ENCODE measurements at places on chromosomes 1 and 21.
A peak's percentile ranks its signal among the peaks of the same experiment; 100 is the strongest.

DNA sequence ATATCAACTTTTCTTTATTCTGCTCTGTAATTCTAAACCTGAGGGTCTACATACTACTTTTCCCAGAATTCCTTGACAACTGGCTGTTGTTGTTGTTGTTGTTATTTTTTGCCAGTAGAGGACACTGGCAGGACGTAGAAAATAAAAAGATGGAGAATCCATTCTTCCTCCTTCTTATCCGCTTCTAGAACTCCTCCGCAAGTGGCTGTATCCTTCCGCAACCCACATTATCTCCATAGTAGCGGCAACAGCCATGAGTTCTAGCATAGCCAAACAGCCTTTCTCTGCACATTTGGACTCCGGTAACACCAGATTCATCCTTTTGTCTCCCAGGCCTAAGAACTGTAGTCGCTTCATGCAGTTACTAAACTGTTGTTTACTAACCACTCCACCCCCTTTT is 91.1 kb upstream of the CACHD1 start:
- peak; percentile 43 for DNase-seq

- peak; percentile 90 for DNase-seq
Observed at GRCh38 chr21:45427331-45428271, 22.6 kb downstream of the COL18A1 start.

GRCh38 chr1:85867189-85867588 is 159.0 kb upstream of the ZNHIT6 start:
- no peak for DNase-seq

- DNase-seq: peak; percentile 53
Observed at GRCh38 chr1:94039871-94040569, 80.9 kb downstream of the ABCA4 start.

DNA sequence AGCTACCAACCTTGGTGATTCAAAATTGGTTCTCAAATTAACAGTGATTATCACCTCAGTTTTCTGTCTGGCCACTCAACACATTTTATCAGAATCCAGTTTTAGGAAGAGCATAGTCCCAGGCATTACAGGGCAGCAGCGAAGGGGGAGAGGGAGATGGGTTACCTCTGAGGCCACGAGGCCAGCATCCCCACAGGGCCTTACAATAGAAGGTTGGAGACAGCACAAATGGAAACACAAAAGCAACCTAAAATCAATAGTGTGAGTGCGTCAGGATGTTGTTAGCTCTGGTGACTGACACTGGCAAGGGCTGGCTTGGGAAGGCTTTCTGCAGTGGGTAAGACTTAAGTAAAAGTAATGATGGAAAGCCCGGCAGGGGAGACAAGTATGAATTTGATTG is 79.5 kb downstream of the JAK1 start:
- DNase-seq: no peak

GRCh38 chr1:11592752-11593151 is 61.5 kb downstream of the FBXO2 start:
- no peak for DNase-seq

- DNase-seq: no peak
Observed at GRCh38 chr1:2624735-2625300, 8.0 kb downstream of the MMEL1 start.

- peak; percentile 35 for DNase-seq
Observed at GRCh38 chr1:58664881-58665280, 35.0 kb downstream of the MYSM1 start.

DNA sequence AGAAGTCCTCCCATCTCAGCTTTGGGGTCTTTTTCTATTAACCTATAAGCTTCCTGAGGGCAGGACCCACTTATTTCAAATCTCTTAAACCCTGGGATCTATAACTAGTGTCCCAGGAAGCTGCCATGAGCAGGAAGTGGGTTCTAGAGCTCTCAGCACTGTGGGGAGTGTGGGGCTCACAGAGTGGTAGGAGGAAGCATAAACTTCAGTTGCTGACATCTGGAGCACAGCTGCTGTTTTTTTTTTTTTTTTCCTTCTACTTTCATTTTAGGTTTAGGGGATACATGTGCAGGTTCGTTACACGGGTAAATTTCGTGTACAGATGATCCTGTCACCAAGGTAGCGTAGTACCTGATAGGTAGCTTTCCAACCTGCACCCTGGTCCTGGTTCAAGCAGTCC is 59.3 kb downstream of the AK4 start:
- no peak for DNase-seq

DNA sequence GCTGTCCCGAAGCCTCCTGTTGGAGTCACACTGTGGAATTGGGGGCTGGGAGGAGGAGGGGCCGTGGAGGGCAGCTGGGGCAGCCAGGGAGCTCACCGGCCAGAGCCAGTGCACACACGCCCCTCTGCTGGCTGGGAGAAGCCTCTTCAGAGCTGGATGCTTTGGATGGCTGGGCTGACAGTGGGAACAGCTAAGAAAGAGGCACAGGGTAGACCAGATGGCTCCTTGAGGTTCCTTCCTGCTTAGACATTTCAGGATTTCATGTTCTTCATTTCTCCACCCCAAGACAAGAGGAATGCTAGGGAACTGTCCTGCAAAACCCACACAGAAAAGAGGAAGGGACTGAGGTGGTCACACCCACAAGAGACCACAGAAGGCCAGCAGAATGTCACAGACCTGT is 254.8 kb upstream of the VAMP3 start:
- no peak for DNase-seq

DNA sequence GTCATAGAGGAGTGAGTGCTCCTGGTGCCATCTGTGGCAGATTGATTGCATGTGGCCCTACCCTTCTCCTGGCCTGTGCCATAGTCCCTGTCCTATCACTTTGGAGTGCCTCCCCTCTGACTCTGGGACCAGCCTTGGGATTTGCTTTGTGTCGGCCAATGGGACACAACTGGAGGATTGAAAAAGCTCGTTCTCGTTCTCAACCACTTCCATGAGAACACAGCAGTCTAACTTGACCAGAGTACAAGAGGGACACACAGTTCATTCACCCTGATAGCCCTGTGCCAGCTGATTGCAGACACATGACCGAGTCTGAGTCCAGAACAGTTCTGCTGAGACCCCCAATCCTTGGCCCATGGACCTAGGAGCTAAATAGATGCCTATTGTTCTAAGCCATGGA is 47.8 kb downstream of the C1orf198 start:
- DNase-seq: no peak

- no peak for DNase-seq
Observed at GRCh38 chr1:46190539-46190938, 7.7 kb downstream of the POMGNT1 start.

- no peak for DNase-seq
Observed at GRCh38 chr1:29121936-29122681, 1.6 kb downstream of the TMEM200B start.

- peak; percentile 93 for DNase-seq
Observed at GRCh38 chr1:14826172-14826636, 227.7 kb downstream of the KAZN start.

- no peak for DNase-seq
Observed at GRCh38 chr1:117118137-117118536, 3.4 kb downstream of the TRIM45 start.

GRCh38 chr1:177208920-177209319 is 38.2 kb downstream of the BRINP2 start:
- no peak for DNase-seq

DNA sequence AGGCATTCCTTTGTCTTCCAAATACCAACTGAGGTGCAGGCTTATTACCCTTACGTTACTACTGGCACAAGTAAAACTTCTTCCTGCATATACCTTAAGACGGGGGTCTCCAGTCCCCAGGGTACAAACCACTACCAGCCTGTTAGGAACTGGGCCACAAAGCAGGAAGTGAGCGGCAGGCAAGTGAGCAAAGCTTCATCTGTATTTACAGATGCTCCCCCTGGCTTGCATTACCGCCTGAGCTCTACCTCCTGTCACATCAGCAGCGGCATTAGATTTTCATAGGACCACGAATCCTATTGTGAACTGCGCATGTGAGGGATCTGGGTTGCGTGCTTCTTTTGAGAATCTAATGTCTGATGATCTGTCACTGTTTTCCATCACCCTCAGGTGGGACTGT is 113.1 kb downstream of the SLC45A1 start:
- DNase-seq: no peak

- no peak for DNase-seq
Observed at GRCh38 chr1:241932845-241933244, 24.7 kb upstream of the BECN2 start.

DNA sequence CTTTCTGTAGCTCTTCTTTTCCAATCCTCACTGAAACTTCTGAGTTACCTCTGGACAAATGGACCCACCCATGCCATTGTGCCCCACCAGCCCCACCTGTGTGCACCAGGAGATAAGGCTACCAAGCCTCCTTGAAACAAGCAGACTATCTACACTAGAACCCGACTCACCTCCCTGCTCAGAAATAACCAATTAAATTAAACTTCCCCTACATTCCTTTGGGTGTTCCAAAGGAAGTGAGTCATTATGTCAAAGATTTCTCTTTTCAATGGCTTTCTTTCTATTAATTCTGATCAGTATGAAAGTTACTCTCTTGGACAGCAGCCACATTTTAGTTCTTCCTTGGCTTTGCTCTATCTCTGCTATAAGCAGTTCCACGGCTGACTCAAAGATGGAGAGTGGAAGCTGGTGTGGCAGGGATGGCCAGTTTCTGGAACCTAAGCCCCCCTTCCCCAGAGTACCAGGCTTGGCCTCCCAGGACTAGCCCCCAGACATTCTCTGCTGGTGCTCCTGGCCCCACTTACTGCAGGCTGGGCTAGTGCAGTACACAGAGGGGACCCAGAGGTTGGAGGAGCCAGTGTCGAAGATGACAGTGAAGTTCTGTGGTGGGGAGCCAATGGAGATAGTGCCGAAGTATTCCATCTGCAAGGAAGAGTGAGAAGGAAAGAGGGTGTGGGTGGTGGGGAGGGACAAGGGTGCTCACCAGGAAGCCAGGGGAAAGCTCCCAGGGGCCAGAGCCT is 1.9 kb downstream of the CTSE start:
- DNase-seq: peak; percentile 35

- no peak for DNase-seq
Observed at GRCh38 chr1:241962153-241962552, 4.6 kb downstream of the BECN2 start.

DNA sequence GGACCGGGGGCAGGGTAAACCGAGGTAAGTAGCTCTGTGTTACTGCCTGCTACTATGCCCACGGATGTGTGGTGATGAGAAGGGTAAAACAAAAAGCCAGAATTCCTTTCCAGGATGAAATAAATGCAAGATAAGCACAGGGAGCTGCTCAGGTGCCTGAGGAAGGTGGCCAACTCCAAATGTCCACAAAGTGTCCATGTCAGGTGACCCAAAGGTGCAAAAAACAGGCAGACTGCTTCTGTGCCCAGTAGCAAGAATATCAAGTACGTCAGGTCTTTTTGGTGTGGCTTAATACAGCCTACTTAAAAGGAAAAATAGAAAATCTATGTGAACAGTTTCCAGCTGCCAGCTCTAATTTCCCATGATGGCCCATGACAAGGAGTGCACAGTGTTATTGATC is 279.3 kb downstream of the SETD4 start:
- no peak for DNase-seq

DNA sequence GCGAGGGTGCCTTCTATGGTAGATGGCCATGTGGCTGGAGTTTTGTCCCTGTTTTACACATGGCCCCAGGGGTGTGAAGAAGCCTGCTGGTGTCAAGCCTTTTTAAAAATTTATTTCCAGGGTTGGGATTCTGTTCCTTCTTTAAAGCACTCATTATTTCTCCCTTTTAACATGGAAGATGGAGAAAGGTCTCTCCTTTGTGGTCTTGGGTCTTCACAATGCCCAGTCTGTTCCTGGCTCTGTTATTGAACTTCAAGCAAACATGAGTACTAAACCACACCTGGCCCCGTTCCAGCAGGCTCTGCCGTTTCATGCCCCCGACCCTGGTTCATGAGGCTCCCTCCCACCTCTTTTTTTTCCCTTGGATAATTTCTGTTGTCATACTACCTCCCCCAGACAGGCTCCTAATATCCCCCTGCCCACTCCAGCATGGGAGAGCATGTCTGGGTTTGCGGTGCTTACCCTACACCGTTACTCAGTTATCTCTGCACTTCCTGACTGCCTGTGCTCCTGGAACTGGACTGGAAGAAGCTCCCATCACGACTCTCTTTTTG is 121.2 kb upstream of the KIAA0040 start:
- no peak for DNase-seq

- DNase-seq: no peak
Observed at GRCh38 chr1:244712669-244713068, 59.7 kb downstream of the DESI2 start.

GRCh38 chr1:30120245-30121000 is 603.0 kb downstream of the MATN1 start:
- no peak for DNase-seq

DNA sequence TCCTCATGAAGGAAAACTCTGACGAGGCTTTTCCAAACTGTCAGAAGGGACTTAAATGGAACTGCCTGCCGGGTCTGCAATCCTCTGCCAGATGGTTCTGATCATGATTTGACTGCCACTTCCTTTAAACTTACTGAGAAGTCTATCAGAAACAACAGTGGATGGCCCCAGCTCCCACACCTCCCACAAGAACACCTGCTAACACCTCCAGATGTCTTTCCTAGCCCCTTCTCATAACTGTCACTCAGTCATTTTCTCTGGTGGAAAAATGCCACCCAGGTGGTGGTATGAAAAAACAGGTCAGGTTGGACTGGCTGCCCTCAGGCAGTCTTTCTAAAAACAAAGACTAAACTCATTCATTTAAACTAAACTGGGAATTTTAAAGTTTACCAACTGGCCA is 66.7 kb upstream of the ABCD3 start:
- no peak for DNase-seq

GRCh38 chr1:26972390-26972789 is 12.1 kb upstream of the KDF1 start:
- no peak for DNase-seq

- DNase-seq: peak; percentile 99
Observed at GRCh38 chr1:109197158-109198042, 16.3 kb upstream of the SARS1 start.

GRCh38 chr1:86503406-86504136 is 34.8 kb downstream of the CLCA1 start:
- DNase-seq: peak; percentile 51

- peak; percentile 45 for DNase-seq
Observed at GRCh38 chr1:48776393-48777218, at the start of gene BEND5. Gene BEND5 (minus strand): TSS chr1:48776891. CDS start chr1:48776831, 60 bp downstream.

DNA sequence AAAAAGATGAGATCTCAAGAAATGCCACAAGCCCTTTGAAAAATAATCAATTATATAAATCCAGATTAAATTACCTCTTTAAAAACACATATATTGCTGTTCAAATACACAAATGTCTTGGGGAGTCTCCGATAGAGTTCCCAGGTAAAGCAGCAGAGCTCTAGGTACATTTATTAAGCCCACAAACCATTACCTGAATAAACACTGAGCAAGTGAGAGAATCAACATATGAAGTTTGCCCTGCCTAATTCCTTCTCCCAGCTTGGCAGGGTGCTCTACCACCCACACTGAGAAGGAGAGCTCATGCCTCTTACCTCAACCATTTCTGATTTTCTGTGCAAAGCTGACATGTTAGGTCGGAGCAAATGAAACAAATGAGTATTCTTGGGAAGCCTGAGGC is 402.4 kb downstream of the KCNH1 start:
- DNase-seq: no peak
